ENCODE measurements at places on chromosomes 5 and 9.

GRCh38 chr9:133779516-133780403 is 41.6 kb upstream of the SARDH start:
- no peak for DNase-seq

DNA sequence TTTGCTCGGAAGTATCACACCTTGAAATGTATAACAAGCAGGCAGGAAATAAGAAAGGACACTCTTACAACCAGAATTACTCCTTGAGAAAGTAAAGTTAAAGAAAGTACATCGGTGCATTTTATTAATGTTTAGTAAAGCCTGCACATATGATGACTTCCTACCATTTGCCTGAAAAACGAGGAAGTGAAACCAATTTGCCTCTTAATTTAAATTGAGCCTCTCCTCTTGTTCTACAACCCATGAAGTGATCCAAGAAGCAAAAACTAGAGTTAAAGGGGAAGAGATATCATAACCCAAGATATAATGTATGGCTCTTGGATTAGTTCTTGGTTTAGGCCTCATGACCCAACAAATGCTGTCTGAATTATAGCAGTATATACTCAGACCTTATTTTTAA is 95.6 kb downstream of the GNAQ start:
- DNase-seq: no peak

DNA sequence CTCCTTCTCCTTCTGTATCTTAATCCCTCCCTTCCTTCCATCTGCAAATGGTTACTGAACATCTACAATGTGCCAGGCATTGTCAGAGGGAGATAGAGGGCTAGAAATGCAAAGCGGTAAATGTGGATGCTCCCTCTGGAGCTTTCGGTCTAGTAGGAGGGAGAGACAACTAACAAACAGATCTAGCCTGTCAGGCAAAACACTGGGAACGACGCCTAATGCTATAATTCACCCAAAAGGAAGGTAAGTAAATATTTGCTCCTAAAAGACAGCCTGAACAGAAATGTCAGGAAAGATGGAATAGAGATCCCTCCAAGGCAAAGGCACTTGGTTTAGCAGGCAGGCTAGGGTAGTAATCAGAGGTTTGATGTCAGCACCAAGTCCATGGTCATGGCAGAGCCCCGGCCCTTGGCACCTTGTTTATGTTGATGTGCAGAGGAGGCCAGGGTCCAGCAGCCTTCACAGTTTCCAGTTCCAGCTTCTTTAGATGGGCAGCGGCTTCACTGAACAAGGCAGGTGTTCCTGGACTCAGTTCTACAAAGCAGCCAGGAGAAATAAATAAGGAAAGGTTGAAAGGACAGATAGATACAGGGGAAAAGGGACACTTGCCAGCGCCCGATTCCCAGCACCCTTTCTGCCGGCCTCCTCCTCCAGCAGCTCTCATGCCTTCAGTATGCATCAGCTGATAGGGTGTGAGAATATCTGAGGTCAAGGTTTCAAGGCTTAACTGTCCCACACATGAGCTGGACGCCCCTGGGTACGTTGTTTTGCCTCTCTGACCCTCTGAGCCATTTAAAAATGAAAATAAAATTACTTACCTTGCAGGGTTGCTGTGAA is 46.5 kb upstream of the FRRS1L start:
- DNase-seq: no peak

GRCh38 chr9:113516840-113517577 is 53.5 kb downstream of the RGS3 start:
- DNase-seq: peak; percentile 42

DNA sequence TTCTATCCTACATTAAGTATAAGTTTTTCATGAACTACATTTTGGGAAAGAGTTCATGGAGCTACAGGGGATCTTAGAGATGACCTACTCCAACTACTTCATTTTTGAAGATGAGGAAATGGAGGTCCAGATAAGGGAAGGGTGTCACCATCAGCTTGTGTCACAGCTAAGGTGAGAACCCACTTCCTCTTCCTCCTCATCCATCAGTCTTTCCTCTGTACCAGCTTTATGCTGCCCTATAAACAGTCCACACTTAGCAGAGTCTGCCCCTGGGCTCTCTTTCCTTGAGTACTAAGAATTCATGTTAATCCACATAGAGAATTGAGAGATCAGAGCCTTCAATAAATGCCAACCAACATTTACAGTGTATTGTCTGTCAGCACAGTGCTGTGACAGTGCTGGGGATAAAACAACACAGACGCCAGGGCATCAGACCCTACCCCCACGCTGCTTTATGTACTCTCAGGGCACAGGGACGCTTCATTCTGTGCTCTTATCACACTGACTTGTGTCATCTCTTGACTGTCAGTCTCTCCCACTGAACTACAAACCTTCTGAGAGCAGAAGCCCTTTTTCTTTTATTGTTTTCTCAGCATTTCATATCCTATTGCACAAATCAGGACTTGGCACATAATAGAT is 22.1 kb downstream of the ADRB2 start:
- DNase-seq: no peak

- DNase-seq: no peak
These were observed 828 bp downstream of the ZSWIM6 start for GRCh38 chr5:61332851-61333320.

Measured in stimulated activated CD8-positive, alpha-beta memory T cell treated with anti-CD3 and anti-CD28 coated beads, Interleukin-4, amount 100 ng/mL, for 1 hour (primary cell).